ENCODE measurements at places on chromosomes 13 and 19. TPM values are rescaled to one million over a fixed set of nuclear protein-coding genes. Genes with fewer than 3 reads are reported as not detected.

The C13orf42 gene
- polyA plus RNA-seq: not detected

The HS6ST3 gene
- not detected for polyA plus RNA-seq

- no peak for DNase-seq
These were observed 9.2 kb upstream of the ZSCAN22 start for GRCh38 chr19:58317476-58318072.

GRCh38 chr19:12495002-12495802 is 10.6 kb upstream of the ZNF709 start:
- DNase-seq: peak; percentile 95

GRCh38 chr19:8684001-8684902 is 14.3 kb downstream of the ACTL9 start:
- DNase-seq: no peak

GRCh38 chr13:75541287-75541686 is 3.6 kb upstream of the COMMD6 start:
- DNase-seq: no peak

- peak; percentile 66 for DNase-seq
These were observed 194.5 kb downstream of the KATNAL1 start for GRCh38 chr13:30112602-30113435.

DNA sequence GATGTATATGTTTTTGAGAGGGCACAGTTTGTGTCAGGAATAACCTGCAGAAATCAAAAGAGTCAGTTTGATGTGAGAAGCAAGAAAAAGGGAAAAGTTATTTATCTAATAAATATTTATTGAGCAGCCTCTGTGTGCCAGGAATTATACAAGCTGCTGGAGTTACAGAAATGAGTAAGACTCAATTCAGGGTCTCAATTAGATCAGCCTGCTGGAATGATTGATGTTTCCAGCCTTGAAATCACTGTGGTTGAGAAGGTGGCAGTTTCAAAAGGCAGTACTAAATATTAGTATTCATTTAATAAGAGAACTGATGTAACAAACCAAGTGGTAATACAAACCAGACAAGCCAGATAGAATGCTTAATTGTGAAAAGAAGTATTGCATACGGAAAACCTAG is 782.4 kb upstream of the GPC6 start:
- no peak for DNase-seq

- no peak for DNase-seq
These were observed 315 bp downstream of the ZNF492 start for GRCh38 chr19:22634450-22634827.
